Frontal cortex (tissue), 4 donors: ENCODE measurements at places on chromosomes 2 and 18. TPM values are rescaled to one million over a fixed set of nuclear protein-coding genes. Genes with fewer than 3 reads are reported as not detected.

Gene LIMS4
- total RNA-seq: 0.41 TPM

- DNase-seq: no peak
Observed at GRCh38 chr2:191831410-191831994, 15.4 kb downstream of the CAVIN2 start.

GRCh38 chr2:134252092-134252750 is 1.7 kb upstream of the MGAT5 start:
- DNase-seq: no peak

Gene FBXO15
- 4.1 TPM for total RNA-seq

GRCh38 chr18:13584825-13585224 is 141.5 kb downstream of the FAM210A start:
- DNase-seq: no peak

DNA sequence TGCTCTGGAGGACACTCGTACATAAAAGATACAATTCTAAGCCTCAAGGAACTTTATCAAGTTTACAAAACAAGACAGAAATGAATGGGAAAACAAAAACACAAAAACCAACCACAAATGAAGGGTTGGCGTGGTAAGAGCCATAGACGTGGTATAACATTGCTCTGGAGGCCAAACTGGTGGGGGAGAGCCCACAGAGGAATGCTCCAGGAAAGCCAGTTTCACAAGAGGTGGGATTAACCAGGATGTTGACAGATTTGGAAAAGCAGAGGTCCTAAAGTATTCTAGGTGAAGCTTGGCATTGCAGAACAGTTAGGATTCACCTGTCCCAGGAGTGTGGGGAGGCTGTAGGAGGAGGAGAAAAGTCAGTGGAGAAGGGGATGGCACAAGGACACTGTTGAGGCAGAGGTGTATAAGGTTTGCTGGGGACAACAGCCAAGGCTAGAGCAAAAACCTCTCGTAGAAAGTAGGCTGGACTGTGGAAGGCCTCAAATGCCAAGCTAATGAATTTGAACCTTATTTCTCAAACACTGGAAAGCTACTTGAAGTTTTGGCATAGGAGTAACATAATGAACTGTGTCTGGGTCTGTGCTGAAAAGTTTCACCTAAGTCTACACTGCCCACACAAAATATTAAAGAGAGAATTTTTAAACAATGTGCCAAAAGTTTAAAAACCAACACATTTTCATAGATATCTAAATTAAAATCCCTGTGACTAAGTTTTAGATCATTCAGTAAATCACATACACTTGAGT is 135.1 kb downstream of the THADA start:
- DNase-seq: no peak

- no peak for DNase-seq
Observed at GRCh38 chr2:85861180-85861579, 27.6 kb downstream of the ST3GAL5 start.

DNA sequence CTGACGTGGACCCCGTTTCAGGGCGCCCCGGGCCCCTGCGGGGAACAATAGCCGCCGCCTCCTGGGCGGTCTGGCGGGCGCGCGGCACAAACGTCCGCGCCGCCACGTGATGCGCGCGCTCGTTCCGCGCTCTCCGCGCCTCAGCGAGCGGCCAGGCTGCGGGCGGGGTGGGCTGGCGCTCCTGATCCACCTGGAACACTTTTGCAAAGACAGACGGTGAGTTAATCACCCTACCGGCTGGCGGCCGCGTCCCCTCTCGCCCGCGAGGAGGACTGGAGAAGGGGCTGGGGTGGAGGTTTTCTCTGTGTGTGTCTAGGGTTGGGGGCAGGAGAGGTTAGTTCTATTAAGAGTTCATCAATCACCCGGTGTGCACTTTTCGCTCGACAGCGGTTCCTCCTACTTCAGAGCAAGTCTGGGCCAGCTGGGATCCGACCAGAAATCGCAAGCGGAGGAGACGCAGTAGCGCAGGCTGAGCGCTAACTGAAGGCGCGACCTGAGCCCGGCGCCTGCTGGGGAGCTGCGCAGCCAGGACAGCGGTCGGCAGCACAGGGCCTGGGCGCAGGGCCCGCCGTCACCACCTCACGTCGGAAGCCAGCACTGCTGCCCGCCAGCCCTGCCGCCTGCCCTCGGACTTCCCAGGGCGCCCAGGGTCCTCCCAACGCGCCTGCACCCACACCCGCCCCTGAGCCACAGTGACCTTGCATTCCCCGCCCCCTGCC is 10.3 kb upstream of the HOXD1 start:
- DNase-seq: no peak

DNA sequence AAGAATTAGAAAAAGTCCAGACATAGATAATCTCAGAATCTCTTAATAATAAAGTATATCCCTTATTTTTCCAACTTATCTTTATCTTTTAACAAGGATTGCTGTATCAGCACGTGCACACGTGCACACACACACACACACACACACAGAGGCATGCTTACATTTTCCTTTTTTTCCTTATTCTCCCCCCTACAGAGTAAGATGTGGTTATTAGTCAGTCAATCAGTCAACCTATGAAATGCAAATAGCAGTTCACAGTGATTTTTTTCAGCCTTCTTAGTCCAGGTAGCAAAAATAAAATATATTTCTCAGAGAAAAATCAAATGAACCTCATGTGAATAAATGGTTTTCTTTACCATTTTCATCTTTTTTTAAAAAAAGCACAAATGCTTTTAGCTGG is 506.2 kb upstream of the SLC39A10 start:
- DNase-seq: no peak

DNA sequence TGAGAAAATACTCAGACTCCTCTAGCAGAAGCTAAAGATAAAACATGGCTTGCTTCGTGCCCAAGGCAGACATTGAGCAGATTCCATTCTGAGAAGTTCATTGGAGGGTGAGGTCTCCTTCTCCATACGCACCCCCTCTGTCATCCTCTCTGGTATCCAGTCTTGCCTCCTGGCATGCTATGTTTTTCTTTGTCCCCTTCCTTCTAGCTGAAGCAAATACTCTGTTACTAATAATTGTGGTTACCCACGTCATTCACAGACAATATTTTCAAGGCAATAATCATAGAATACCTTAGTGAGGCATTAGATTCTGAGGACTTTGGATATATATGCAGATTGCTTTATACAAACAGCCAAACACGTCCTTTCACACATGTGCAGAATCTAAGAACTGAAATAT is 66.2 kb upstream of the KLF7 start:
- DNase-seq: no peak

GRCh38 chr18:13368080-13368813 is 149.7 kb downstream of the LDLRAD4 start:
- DNase-seq: no peak

- DNase-seq: no peak
Observed at GRCh38 chr2:54083021-54083420, 32.4 kb upstream of the ACYP2 start.

DNA sequence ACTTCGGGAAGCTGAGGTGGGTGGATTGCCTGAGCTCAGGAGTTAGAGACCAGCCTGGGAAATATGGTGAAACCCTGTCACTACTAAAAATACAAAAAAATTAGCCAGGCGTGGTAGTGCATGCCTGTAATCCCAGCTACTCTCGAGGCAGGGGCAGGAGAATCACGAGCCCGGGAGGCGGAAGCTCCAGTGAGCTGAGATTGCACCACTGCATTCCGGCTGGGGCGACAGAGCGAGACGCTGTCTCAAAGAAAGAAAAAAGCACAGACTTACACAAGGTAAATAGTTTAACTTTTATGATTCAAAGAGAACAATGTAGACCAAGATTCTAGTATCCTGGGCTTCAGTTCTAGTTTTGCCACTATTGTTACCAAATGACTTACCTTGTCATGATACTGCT is 37.4 kb downstream of the NCKAP1 start:
- DNase-seq: no peak
